ENCODE measurements at places on chromosomes 11 and 22.

- no peaks in the 10 kb centered on the region for H3K27me3 ChIP-seq
- H3K4me3 ChIP-seq: no peak overlapping the region
- no peaks in the 10 kb centered on the region for H3K36me3 ChIP-seq
- DNase-seq: peak; percentile 88
Observed at GRCh38 chr22:38176170-38176741, 5.4 kb downstream of the PLA2G6 start.

DNA sequence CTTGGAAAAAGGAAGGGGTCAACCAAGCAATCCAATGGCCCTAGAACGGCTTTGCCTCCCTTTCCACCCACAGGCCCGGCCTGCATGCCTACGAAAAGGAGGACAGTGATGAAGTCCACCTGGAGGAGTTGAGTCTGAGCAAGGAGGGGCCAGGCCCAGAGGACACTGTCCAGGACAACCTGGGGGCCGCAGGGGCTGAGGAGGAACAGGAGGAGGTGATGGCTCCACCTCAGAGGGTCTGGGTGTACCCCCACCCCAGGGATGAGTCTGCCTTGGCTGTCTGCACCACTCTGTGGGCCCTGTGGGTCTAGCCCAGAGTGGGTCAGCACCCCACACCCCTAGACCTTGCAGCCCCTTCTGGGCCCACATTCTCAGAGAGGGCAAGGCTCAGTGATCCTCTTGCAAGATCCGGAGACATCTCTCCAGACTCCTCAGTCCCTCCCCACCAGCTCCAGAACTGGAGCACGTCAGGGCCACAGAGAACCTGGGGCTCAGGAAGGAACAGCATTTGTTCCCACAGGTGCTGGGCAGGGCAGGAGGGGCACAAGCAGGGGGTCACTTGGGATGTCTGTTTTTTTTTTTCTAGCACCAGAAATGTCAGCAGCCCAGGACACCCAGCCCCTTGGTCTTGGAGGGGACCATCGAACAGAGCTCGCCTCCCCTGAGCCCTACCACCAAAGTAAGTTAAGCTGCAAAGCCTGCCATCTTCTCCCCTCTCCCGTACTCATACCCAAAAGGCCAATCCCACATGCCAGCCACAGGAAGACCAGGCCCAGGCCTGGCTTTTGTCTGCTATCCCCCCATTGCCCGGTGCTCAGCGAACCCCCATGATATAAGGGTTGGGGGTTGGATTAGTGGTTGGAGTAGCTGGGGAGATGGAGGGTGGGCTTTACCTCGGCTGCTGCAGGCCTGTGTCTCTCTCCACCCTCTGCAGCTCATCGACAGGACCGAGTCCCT lies 8.1 kb downstream of the PRR33 start:
- DNase-seq: no peak
- H3K27ac ChIP-seq: peak overlapping the region; percentile 90
- no peak overlapping the region for H3K4me3 ChIP-seq
- H3K27me3 ChIP-seq: no peaks in the 10 kb centered on the region
- H3K4me1 ChIP-seq: peaks cover 51% of the 10 kb centered on the region
- H3K36me3 ChIP-seq: no peaks in the 10 kb centered on the region

GRCh38 chr22:26617271-26618199 lies at the start of gene CRYBB1:
Gene CRYBB1, minus strand, starts transcription at chr22:26618027. Its CDS starts 1,708 bp downstream, at chr22:26616319.
- peaks cover 42% of the 10 kb centered on the region for H3K4me1 ChIP-seq
- H3K27ac ChIP-seq: peak within 1 kb of the TSS; percentile 1
- peak; percentile 12 for DNase-seq
- peaks cover 11% of the 10 kb centered on the region for H3K27me3 ChIP-seq
- H3K36me3 ChIP-seq: no peaks in the 10 kb centered on the region
- H3K4me3 ChIP-seq: no peak within 1 kb of the TSS

GRCh38 chr11:117877120-117877784 lies 794 bp upstream of the FXYD6 start:
- H3K4me1 ChIP-seq: peaks cover 50% of the 10 kb centered on the region
- no peak for DNase-seq

- H3K27me3 ChIP-seq: no peaks in the 10 kb centered on the region
- H3K36me3 ChIP-seq: no peaks in the 10 kb centered on the region
- H3K4me1 ChIP-seq: peaks cover under 1% of the 10 kb centered on the region
Observed at GRCh38 chr11:95364324-95365295, 133.6 kb upstream of the SESN3 start.

- no peak overlapping the region for H3K27ac ChIP-seq
- H3K4me3 ChIP-seq: no peak overlapping the region
- no peaks in the 10 kb centered on the region for H3K4me1 ChIP-seq
- DNase-seq: no peak
- H3K27me3 ChIP-seq: no peaks in the 10 kb centered on the region
- H3K36me3 ChIP-seq: no peaks in the 10 kb centered on the region
Observed at GRCh38 chr11:131418189-131418588, 47.8 kb downstream of the NTM start.

DNA sequence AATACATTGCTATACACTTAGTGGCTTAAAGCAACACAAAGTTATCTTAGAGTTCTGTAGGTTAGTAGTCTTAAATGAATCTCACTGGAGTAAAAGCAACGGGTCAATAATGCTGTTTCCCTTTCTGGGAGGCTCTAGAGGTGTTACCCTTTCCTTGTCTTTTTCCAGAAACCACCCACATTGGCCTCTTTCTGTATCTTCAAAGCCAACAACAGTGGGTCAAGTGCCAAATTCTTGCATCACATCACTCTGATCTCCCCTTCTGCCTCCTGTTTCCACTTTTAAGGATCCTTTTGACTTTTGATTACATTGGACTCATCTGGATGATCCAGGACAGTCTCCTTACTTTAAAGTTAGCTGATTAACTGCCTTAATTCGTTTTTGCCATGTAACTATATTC lies 93.6 kb downstream of the DDX10 start:
- no peaks in the 10 kb centered on the region for H3K36me3 ChIP-seq
- H3K4me3 ChIP-seq: no peak overlapping the region
- H3K27me3 ChIP-seq: no peaks in the 10 kb centered on the region
- H3K4me1 ChIP-seq: peaks cover 11% of the 10 kb centered on the region
- DNase-seq: no peak

GRCh38 chr11:117483372-117483771 lies 155.7 kb downstream of the CEP164 start:
- H3K27me3 ChIP-seq: no peaks in the 10 kb centered on the region
- H3K4me1 ChIP-seq: no peaks in the 10 kb centered on the region
- H3K27ac ChIP-seq: no peak overlapping the region
- DNase-seq: no peak
- H3K4me3 ChIP-seq: no peak overlapping the region

- no peaks in the 10 kb centered on the region for H3K36me3 ChIP-seq
- no peak overlapping the region for H3K27ac ChIP-seq
- no peaks in the 10 kb centered on the region for H3K4me1 ChIP-seq
Observed at GRCh38 chr11:38721586-38722315, 2123.7 kb upstream of the RAG2 start.

DNA sequence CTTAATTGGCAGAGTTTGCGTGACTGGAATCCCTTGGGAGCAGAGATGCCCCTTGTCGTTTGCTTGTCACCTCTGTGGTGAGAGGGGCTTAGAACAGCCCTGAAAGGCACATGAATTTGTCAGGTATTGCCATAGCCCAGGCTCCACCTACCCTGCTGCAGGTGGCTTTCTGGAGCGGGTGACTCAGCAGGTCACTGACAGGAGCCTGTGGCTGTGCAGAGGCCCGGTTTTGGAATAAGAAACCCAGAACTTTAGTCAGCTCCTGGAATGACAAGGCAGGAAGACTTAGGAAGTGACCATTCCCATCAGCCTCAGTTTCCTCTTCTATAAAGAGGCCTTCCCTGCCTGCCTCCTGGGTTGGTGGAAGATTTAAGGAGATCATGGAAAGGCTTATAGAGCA lies 539.7 kb downstream of the INSC start:
- DNase-seq: no peak
- H3K27ac ChIP-seq: no peak overlapping the region
- H3K27me3 ChIP-seq: peaks cover 27% of the 10 kb centered on the region
- no peaks in the 10 kb centered on the region for H3K36me3 ChIP-seq
- H3K4me1 ChIP-seq: peaks cover 16% of the 10 kb centered on the region

- no peak overlapping the region for H3K27ac ChIP-seq
- H3K36me3 ChIP-seq: no peaks in the 10 kb centered on the region
- no peak for DNase-seq
- no peaks in the 10 kb centered on the region for H3K27me3 ChIP-seq
- H3K4me3 ChIP-seq: no peak overlapping the region
Observed at GRCh38 chr11:133844217-133844616, 1.1 kb downstream of the SPATA19 start.
